ENCODE measurements at places on chromosomes 2 and 18.

DNA sequence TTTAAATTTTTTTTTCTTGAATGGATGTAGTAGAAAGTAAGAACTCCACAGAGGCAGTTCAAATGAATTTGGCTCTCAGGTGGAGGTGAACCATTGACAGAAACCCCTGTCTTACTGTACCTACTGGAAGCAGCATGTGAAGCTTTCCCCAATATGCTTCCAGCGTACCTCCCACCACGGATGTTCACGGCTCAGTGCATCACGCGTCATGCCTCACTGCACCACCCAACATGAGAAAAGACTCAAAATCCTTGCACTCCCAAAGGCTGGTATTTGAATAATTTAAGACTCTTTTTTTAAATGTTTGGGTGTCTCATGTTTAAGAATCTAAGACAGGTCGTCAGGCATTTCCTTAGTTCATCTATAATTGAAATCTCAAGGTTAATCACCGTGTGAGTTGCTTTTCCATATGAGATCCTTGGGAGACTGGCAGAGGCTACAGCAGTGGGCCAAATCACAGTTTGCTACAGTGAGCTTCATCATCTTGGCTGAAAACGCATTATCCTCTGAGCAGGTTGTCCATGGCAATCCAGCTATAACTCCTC, 846.4 kb downstream of the DCDC2C start:
- DNase-seq: no peak

DNA sequence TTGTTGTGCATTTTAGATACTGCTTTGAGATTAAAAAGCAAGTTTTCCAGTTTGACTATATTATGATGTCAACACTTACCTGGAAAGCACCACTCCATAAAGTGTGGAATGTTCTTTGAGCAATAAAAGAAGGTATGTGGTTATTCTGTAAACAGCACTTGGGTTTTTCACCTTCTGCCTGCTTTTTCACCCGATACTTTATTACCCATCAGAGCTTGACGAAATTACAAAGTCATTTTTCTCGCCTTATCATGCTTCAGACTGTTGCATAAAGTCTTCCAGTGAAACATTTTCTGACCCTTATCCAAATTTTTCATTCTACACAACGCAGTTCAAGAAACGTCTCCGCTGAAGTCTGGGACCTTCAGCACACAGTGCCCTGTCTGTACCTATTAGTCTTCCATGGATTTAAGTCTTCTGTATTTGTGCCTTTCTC, 25.2 kb downstream of the CAB39 start:
- DNase-seq: no peak

GRCh38 chr18:74356959-74357358, 41.3 kb downstream of the C18orf63 start:
- no peak for DNase-seq

- peak; percentile 29 for DNase-seq
Measured at GRCh38 chr2:157336137-157337010, 10.8 kb upstream of the ERMN start.

DNA sequence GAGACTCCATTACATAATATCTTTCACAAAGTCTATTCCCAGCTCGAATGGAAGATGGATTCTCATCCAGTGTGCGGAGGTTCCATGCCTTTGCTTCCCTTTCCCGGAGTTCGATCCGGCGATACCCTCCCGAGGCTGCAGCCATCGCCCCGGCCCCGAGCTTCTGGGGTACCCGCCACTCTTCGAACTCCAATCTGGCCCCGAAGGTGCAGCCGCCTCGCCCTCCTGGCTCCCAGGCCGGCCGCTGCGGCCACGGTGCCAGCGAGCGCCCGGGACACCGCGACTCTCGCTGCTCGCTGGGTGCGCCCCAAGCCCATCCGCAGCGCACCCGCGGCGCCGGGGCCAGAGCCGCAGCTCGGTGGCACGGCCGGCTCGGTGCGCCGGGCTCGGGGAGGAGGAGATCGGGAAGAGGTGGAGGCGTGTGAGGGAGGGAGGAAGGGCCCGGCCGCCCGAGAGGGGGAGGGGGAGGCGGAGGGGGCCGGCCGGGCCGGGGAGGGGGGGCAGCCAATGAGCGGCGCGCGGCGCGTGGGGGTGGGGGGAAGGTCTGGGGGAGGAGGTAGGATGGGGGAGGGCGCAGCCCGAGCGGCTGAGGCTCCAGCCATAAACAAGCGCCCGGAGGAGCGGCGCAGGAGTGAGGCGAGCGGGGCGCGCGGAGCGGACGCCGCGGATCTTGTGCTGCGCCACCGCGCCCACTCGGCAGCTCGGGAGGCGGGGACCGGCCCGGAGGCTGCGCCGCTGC, at the start of gene CRIM1:
Gene CRIM1, plus strand, starts transcription at position 628 of the 739 bp plus-strand sequence. CDS start 515 bp downstream, outside the sequence.
- peak; percentile 54 for DNase-seq

DNA sequence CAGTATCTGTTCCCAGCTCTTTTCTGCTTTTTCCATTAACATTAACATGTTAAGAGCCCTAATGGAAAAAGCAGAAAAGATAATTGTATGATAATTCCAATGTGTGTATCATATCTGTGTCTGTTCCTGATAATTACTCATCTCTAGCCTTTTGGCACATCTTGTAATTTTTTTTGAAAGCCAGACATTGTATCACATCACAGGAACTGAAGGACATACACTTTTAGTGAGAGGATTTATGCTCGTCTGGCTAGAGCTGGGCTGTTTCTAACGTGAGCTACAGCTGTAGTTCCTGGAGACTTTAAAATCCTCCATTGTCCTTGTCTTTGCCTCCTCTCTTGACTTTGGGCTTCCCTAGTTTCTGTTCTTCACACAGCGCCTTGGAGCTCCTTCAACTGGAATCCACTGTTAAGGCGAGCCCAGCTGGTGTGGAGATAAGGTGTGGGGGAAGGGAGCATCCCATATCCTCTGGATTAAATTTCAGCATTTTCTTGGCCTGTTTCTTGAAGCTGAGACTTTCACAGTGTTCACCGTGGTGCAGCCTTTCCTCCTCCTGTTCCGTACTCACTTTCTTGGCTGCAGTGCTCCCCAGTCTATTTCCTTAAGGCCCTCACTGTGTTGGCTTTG, 211.5 kb downstream of the GALR1 start:
- no peak for DNase-seq

DNA sequence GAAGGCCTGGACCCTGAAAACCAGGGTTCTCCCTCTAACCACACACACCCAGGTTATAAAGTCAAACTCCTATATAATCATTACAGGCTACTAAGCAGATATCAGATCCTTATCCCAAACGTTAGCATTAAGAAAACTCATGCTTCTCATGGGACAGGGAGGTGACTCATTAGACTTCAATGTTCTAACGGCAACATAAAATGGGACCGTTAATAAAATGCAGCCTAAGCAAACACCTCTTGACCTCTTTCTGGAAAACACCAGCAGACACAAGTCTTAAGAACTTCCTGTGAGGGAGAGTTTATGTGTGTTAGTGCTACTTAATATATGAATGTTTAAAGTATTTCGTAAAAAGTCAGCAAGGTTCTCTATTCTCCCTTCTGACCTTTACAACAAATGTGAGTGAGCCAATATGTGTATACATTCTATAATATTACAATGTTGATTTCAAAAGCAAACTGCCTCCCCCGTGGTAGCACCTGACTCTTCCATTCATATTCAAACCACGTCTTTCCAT, 31.7 kb downstream of the LPIN2 start:
- DNase-seq: no peak

GRCh38 chr2:209086761-209087160, 337.1 kb upstream of the MAP2 start:
- no peak for DNase-seq

DNA sequence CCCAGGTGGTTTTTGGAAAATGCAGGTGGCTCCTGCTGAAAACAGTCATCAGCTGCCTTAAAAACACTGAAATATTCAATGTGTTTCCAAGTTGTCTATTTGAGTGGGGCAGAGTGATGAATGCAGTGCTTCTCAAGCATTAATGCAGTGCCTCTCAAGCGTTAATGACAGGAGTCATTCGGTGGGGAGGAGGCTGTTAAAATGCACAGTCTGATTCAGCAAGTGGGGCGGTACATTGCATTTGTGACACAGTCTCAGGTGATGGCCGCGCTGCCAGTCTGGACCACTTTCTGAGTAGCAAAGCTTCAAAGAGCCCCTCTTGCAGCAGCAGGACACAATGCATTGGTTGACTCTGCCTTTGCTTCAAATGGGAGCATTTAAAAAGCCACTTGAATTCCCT, 231.4 kb upstream of the RGPD4 start:
- DNase-seq: no peak

DNA sequence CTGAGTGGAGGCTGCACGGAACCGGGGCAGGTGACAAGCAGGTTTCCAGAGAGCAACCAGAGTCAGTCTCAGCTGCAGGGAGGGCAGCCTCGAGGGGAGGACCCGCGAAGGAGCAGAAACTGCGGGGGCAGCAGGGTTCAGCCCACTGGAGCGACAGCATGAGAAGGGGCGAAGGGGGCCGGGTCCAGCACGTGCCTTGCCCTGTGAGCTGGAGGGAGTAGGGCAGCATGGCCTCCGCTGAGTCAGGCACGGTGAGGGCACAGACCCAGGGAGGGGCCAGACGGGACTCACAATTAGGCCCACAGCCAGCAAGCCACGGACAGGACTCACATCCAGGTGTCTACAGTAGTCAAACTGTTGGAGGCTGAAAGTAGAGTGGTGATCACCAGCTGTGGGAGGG, 22.7 kb upstream of the ATP9B start:
- DNase-seq: no peak

DNA sequence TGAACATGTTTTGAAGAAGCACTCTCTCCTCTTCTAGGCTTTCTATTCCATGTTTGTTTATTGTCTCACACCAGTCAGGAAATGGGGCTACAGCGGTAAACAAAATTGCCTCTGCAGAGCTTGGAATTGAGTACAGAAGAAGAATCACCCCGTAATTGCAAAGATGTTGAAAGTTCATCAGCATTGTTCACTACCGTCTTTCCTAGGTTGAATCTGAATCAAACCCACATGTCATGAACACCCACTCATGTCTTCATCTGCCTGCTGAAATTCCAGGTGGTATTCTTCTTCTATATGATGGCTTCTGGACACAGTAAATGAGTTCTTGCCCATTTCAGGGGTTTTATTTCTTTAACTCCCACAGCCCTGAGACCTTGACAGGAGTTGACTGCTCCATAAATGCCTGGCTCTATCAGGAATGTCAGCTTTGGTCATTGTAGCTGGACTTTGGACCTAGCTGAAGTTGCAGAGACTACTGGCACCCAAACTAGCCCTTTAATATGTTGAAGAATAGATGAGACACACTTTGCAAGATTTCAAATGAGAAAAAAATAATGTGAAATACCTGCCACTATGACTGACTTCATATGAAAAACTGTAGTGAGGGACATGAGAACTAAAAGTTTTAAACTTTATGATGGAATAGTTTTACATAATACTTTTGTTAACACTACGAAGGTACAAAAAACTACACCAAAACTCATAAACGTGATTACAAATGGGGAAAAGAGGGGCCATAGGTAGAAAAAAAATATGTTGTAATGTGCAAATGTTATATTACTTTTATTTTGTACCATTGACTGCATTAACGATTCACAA, 1235.3 kb upstream of the ZEB2 start:
- DNase-seq: no peak

- no peak for DNase-seq
Measured at GRCh38 chr2:106708209-106708608, 177.8 kb downstream of the ST6GAL2 start.

- DNase-seq: no peak
Measured at GRCh38 chr2:119387381-119388129, 20.8 kb downstream of the DBI start.

DNA sequence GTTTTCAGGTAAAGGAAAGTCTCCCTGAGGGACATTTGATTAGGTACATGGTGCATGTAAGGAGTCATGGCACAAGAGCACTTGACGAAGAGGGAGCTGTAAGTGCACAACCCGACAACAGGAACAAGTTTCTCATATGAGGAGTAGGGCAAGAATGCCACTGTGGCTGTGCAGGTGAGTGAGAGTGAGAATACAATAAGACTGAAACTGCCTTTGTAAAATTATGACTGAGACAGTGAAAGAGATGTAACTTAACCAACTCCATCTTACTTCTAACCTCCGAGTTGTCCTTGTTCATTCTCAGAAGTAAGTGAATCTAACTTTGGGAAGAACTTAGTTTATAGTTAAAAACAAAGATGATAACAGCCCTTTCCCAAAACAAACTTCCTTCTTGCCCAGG, 1025.8 kb upstream of the CNTNAP5 start:
- no peak for DNase-seq

GRCh38 chr2:96839293-96839874, 4.4 kb downstream of the ANKRD23 start:
- no peak for DNase-seq

- peak; percentile 65 for DNase-seq
Measured at GRCh38 chr2:40244675-40245074, 207.2 kb downstream of the SLC8A1 start.

GRCh38 chr2:200814276-200814815, 2.6 kb downstream of the BZW1 start:
- DNase-seq: no peak

DNA sequence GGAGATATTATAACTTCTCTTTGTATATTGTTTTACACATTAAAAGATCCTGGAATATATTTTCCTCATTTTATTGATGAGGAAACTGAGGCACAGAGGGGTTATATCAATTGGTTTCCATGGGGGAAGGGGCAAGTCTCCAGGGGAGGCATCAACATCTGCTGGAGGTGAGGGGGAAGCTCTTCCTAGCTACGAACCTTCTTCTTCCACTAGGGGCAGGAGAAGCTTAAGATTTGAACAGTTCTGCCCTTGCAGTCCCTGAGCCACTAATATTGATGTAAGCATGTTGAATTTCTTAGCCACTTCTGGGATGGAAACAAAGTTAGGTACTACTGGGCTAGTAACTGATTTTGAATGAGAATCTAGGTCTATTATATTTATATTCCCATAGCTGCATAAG, 140.1 kb upstream of the AQP4 start:
- no peak for DNase-seq

GRCh38 chr2:83602753-83603152, 856.3 kb downstream of the SUCLG1 start:
- no peak for DNase-seq

DNA sequence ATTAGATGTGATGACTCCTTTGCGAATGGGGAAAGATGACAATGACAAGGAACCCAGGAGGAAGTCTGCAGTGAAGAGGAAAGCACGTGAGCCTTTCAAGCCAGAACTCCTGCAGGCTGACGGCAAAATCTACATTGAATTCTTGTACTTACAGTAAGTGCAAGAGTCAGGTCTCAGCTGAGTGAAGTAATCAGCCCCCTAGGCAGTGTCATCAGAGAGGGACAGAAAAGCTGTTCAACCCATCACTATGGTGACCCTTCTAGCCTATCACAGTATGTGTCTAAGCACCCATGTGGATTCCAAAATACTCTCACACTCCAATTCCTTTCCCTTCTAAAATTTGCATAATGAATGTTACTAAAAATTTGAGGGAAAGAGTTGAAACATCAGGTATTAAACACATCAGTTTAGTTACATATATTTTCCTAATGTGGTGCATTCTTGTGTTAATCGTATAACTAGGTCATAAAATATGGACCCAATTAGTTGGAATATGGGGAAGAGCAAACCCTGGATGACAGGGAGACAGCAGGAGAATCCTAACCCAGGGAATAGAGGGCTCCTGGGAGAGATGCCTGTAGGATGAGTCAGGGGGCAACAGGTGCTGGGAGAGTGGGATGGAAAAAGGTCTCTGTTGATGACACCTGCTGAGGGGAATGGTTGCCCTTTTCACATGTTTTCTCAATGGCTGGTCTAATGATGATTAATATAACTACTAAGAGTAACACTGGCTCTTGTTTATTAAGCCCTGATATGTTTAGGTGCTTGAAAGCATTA, 39.5 kb downstream of the VWC2L start:
- no peak for DNase-seq
